Fibroblast of lung (primary cell): ENCODE measurements at places on chromosomes 5 and 9. TPM values are rescaled to one million over a fixed set of nuclear protein-coding genes. Genes with fewer than 3 reads are reported as not detected.

LECT2 gene
- not detected in 2 replicates for total RNA-seq

CCDC192 gene
- not detected in 2 replicates for total RNA-seq

C9orf85 gene
- total RNA-seq, result 13.4 and 17.3 TPM in 2 replicates

SPATA31A3 gene
- not detected in 2 replicates for total RNA-seq

ORM2 gene
- not detected in 2 replicates for total RNA-seq

PLAC8L1 gene
- total RNA-seq, result not detected in 2 replicates

GRCh38 chr9:15253197-15253596 is 53.8 kb downstream of the TTC39B start:
- DNase-seq, result peak; percentile 57

DNA sequence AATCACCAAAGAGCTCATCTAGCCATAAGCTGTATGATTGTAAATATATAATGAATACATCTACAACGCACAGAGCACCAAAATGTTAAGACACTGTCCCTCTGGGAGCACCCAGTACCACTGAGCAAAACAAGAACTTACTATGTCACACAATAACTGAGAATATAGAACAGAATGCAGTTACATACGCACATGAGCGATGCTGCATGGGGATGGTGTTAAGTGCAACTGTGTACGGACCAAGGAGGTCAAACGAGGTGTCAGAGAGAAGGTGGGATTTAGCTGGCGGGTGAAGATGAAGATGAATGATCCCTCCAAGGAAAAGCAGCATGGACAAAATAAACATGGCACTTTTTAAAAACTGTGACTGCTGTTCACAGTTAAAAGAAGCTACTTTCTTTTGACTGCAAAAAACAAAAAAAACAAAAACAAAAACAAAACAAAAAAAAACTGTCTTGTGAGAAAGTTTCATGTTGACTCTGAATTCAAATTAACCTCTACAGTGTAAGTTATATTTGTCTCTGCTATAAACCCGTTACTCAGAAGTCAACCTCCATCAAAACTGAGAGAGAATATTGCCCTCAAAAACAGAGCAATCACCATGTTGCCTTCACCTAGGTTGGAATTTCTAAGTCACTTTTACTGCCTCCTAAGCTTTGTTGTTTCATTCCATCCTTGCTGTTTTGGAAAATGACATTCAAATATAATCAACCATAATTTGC is 169.6 kb upstream of the GNA14 start:
- no peak for DNase-seq

- DNase-seq, result no peak
These were observed at the start of gene GALNT12 for GRCh38 chr9:98807070-98807813. Gene GALNT12, plus strand, starts transcription at chr9:98807670. Its CDS starts 29 bp downstream, at chr9:98807699.

DNA sequence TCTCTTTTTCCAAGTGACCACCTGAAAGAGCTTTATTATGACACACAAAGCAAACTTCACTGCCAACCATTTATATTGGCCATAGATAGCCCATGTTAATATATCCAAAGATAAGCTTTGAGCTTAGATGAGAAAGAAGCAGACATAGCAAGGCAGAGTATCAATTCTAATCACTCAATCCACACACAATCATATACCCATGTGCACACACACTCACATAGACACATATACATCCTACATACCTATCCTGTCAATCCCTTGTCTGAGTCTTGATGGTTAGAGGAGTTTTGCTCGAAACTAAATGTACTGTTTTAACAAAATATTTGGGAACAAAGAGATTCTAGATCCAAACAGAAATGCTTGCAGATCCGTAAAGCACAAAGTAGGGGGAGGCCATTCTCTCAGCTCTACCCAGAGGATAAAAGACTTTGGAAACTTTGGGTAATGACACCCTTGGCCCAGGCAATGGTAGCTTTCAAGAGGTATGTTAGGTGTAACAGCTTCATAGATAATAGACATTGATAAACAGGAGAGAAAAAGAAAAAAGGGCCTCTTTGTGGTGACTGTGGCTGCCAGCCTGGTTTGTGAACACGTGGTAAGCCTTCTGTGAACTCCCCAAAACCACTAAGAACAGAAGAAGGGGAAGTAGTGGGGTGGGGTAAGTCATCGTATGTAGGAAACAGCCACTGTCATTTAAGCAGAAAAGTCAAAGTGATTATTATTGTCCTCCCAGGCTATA is 121.6 kb downstream of the TLR4 start:
- no peak for DNase-seq

DNA sequence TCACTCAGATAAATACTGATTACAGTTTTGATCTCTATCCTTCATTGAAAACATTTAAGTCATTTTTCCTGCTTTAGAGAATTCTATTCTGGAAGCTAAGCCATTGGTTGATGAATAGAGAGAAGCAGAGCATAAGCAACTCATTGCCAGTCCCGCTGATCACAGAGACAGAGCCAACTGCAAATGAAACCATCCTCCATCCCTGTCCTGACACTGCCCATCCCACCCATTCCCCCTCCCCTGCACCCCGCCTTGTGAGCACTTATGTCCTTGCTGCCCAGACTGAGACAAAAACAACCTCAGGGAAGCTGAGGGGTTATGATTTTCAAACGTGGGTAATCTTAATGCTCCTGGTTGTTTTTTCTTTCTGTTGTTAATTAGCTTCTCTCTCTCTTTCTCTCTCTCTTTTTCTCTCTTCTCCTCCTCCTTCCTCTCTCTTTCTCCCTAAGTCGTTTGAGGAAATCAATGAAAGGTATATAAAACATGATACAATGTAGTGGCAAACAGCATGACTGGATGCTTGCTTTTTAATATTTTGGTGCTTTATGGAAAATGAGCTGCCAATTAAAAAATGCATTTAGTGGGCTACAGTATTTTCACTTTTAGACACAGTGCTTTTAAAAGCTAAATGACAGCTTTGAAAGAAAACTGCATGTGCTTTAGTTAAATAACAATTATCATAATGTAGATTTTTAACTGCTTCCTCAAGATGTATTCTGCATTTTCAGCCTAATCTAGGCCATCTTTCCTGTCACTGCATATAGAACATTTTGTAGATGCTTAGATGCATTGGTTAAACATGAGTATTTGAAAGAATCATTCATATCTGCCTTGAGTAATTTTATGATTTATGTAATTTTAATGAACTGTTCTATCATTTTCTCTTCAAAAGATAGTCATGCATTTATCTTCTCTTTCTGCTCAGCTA is 57.3 kb downstream of the CMYA5 start:
- no peak for DNase-seq

DNA sequence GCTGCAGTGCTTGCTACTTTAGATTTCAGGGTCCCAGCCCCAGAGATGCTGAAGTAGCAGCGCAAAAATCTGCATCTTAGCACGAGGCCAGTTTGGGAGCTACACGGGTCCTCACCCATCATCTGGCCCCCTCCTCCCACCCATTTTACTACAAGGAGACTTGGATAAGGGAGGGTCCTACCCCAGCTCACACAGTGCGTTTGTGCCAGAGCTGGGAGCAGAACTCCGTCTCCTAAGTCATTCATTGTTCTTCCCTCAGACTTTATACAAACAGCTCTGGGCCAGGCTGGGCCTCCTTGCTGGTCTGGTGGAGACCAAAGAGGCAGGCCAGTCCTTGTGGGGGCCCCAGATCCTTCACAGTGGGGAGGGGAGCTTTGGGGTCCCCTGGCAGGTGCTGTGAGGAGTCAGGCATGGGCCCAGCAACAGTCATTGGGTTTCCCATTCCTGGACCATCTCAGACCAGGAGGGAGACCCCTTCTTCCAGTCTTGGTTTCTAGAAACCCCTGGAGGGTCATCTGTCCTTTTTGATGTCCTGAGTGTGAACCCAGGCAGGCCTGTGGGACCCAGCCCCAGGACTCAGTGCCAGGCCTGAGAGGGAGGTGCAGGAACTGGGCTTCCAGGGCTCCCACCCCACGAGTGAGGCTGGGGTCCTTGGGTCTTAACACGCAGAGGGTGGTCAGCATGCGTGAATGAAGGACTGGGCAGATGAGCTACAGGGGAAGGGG is 2.3 kb upstream of the IL17B start:
- DNase-seq, result no peak

DNA sequence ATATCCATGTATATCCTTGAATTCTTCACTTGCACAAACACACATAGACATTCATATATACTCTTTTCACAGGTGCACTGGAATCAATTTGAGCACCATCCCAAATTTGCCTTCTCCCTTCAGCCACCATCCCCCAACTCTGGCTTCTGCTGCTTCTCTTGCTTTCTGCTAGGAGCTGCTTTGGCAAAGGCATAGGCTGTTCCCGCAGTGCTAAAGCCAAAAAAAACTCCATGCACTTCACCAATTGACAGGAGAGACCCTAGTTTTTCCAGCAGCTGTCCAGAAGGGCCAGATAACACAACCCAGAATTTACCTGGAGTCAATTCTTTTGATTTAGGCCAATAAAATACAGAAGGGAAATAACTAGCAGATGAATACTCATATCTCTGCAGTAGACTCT is 251.3 kb downstream of the NR2F1-AS1 start:
- DNase-seq, result no peak

DNA sequence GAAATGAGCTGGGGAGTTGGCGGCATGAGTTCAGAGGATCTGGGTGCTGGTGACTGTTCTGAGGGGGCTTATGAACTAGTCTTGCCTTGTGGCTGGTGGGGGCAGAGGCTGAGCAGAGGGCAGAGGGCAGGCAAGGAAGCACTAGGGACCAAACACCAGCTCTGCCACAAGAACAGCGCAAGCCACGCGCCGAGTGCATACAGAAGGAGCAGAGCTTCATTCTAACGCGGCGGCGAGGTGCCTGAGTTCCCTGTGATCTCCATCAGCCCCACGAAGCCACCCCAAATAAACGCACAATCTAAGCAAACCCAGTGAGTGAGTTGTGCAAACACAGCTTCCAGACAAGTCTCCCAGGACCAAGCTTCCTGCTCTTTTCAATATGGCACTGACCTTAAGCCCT is 110.6 kb upstream of the ALDH1B1 start:
- no peak for DNase-seq

GRCh38 chr5:17182494-17182893 is 34.9 kb upstream of the BASP1 start:
- DNase-seq, result peak; percentile 75

- no peak for DNase-seq
These were observed 321.9 kb downstream of the GADD45G start for GRCh38 chr9:89926691-89927220.

DNA sequence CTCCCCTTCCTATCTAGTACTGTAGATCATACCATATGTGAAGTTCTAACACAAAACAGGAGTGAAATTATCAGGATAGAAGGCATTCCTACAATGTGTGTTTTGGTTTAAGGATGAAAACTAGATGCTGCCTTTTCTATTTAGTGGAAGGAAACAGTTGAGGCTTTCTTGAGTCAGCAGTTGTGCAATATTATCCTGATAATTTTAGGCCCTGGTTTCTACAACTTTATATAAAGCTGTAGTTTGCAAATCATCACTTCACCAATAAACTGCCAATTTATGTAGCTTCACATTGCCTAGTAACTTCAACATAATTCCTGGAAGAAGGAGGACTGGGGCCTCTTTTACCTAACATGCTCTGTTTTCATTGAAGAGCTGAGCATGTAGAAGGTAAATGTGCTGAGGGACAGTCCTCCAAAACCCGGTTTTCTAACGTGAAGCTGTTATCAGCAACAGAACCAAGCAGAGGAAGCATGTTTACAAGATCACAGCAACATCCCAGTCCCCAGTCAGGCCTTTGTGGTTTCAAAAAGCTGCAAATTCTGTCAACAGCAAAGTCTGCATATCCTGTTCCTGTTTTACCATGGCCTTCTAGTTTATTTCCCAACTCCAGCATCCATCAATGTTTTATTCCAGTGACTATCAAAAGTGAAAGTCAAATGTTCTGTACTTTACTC is 513.4 kb upstream of the MEF2C start:
- DNase-seq, result no peak

DNA sequence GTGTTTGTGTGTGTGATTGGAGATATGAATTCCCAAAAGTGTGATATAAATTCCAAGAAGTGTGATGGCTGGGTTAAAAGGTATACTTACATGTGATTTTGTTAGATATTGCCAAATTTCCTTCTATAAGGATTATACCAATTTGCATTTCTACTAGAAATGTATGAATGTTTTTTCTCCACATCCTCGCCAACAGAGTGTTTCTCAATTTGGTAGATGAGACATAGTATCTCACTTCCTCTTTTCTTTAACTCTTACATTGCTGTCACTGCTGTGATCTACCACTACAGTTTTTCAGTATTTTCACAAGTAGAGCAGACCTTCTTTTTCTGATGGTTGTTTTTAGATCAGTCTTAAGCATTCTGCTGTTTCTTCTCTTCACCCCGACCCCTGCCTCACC is 111.3 kb downstream of the FER start:
- DNase-seq, result peak; percentile 5

DNA sequence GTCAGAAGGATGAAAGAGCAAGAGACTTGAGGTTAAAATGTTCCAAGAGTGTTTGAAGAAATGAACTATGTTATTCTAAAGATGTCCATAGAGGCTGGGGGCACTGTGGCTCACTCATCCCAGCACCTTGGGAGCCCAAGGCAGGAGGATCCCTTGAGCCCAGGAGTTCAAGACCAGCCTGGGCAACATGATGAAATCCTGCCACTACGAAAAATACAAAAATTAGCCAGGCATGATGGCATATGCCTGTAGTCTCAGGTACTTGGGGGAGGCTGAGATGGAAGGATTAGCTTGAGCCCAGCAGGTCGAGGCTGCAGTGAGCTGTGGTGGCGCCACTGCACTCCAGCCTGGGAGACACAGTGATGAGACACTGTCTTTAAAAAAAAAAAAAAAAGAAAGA is 2.7 kb downstream of the AOPEP start:
- no peak for DNase-seq

DNA sequence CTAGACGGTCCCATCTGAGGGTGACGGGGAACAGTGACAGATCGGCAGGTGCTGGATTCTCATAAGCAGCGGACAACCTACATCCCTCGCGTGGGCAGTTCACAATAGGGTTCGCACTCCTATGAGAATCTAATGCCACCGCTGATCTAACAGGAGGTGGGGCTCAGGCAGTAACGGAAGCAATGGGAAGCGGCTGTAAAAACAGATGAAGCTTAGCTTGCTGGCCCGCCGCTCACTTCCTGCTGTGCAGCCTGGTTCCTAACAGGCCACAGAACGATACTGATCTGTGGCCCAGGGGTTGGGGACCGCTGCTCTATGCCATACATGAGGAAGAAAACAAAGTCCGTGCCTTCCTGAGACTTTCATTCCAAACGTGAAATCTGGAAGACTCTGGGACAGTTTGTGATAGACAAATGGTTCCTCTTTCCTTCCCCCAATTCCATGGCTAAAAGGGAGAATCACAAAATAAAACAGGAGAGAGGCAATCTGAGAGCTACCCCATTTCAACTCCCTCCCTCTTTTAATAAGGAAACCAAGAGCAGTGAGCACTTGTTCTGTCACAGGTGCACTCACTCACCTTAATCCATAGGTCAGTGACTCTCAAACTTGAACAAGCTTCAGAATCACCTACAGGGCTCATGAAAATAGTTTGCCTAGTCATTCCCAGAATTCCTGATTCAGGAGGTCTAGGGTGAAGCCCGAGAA is 12.1 kb downstream of the PDCL start:
- no peak for DNase-seq
